Hepatic stellate cell (primary cell): ENCODE measurements at places on chromosomes 7 and 10.

DNA sequence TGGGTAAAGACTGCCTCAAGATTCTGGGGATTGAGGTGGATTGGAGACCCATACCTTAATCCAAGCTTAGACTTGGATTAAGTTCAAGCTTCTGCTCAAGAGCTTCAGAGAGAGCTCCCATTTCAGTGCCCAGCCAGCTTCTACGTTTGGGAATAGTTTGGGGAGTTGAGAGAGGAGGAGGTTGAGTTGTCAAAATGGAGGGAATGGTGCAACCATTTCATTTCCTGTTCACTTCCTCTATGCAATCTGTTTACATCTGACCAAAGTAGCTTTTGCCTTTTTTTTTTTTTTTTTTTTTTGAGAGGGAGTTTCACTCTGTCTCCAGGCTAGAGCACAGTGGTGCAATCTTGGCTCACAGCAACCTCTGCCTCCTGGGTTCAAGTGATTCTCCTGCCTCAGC lies 65.8 kb downstream of the ENTPD1 start:
- DNase-seq = no peak

- no peak for DNase-seq
These were observed 32.2 kb downstream of the MRPS33 start for GRCh38 chr7:140982508-140982907.

GRCh38 chr10:58511765-58512490 lies 744 bp upstream of the BICC1 start:
- peak; percentile 24 for DNase-seq

- no peak for DNase-seq
These were observed 43.8 kb downstream of the CFAP46 start for GRCh38 chr10:132898391-132899053.

GRCh38 chr7:144717720-144718119 lies 118.1 kb downstream of the TPK1 start:
- DNase-seq = no peak

DNA sequence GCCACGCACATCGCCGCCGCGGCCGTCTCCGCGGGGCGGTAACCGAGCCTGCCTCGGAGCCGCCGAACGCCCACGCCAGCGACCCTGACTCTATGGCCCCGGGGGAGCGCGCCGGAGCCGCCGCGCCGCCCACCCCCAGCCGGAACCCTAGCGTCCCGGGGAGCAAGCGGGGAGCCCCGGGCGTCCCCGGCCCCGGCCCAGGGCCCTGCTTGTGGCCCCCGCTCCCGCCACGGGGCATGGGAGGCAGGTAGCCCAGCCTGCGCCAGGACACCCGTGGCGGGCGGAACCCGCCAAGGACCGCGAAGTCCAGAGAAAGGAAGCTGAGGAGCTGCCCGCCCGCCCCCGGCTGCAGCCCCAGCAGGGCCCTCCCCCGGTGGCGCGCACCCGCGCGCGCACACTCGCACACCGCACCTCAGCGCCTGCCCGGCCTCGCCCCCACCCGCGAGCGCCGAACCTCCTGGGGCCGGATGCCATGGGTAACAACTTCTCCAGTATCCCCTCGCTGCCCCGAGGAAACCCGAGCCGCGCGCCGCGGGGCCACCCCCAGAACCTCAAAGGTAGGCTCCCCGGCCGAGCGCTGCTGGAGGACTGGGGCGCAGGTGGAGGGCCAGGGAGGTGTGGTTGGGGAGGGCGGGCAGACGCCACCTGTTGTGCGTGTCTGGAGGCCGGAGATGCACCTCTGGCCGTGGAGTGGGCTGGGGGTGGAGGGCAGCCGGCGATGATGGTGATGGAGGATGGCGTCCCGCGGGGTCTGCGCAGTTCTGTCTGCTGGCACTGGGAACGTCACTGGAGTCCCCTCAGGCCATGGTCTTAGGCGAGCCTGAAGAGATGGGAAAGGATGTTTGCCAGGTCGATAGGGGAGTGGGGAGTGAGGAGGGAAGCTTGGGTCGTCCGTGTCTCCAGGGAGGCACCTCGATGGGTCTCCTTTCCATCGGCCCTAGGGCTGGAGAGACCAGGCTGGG lies 692 bp downstream of the NEURL1 start:
- peak; percentile 48 for DNase-seq

- no peak for DNase-seq
These were observed 73.8 kb upstream of the TMEM140 start for GRCh38 chr7:135074096-135074495.

GRCh38 chr10:59387951-59388670 lies 25.8 kb upstream of the FAM13C start:
- peak; percentile 37 for DNase-seq

GRCh38 chr7:159033473-159033825 lies 111.2 kb downstream of the VIPR2 start:
- no peak for DNase-seq

GRCh38 chr7:150378115-150378852 lies 846 bp upstream of the ZNF775 start:
- DNase-seq = peak; percentile 26

DNA sequence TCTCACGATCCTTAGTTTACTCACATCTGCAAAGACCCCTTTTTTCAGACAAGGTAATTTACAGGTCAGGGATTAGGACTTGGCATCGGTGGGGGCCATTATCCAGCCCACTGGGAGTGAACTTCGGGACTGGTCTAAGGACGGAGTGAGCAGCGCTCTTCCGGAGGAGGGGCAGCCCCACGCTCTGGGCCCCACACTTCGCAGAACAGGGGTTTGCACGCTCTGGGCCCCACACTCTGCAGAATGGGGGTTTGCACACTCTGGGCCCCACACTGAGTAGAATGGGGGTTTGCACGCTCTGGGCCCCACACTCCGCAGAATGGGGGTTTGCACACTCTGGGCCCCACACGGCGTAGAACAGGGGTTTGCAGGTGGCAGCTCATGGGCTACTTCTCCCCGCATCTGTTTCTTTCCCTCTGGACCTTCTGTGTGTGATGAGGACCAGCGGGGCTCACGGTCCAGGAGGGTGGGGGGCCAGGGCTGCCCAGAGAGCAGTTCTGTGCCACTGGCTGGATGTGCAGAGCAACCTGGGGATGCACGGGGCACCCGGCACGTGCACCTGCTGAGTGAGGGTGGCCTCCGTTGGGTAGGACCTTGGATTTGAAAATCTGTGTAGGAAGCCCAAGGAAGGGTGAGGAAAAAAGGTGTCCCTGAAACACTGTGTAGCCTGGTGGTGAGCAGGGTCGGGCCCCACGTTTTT lies 134.8 kb downstream of the WDR37 start:
- DNase-seq = no peak

GRCh38 chr7:158771-159170 lies 33.6 kb upstream of the FAM20C start:
- no peak for DNase-seq

DNA sequence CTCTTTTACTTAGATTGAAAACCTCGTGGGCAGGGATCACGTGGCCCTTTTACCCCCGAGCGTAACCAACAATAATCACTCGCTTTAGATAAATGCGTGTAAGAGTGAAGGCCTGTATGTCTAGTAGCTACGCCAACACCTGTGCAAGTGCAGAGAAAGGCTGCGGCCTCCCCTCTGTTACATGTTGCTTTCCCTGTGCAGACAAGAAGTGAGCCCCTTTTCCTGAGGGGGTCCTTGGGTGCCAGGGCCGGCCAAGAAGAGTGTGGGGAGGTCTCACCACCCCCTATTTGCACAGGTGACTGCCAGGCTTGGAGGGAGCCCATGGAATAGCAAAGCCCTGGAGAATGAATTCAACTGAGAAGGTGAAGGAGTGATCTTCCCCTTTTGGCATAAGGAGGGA lies 35.6 kb upstream of the CNPY1 start:
- DNase-seq = no peak

GRCh38 chr10:8639486-8640185 lies 585.1 kb downstream of the GATA3 start:
- DNase-seq = no peak

DNA sequence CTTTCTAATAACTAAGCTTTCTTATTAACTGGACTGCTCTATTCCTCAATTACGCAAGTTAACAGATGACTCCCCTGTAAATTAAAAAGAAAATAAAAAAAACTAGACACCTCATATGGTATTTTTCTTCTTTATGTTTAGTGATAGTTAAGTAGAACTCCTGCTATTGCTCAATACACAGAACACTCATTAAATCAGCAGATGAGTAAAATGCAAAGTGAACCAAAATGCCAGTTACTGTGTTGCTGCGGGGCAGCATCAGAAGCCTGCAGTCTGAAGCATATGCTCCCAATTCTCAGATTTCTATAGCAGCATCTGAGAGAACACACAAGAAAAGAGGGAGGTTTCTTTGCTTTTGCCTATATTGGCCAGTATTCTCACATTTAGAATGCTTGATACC lies 28.4 kb downstream of the CDK6 start:
- no peak for DNase-seq

GRCh38 chr7:154347700-154348266 lies 295.6 kb downstream of the DPP6 start:
- no peak for DNase-seq

DNA sequence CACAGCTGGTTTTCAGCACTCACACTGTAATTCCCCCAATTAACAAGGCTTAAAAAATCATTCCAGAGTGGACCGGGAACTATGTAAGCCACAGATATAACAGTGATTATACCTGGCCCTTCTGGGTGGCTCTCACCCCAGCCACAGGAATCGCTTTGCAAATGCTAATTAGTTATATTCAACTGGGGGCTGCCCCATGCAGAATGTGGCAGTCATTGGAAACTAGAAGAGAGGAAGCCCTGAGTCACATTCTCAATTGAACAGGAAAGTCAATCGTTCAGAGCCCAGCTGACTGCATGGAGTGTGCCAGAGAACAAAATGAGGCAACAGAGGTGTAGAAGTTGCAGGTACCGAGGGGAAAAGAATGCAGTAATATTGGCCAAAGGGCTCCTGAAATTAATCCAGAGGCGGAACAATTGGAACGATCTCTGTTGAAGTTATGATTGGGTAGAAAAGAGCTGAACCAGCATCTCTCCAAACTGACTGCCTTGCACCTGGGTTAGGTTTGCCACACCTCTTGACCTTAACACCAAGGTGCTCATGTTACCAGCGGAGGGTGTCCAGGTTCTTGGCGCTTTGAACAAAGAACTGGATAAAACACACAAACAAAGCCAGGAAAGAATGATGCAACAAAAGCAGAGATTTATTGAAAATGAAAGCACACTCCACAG lies 909.7 kb upstream of the AUTS2 start:
- DNase-seq = no peak

DNA sequence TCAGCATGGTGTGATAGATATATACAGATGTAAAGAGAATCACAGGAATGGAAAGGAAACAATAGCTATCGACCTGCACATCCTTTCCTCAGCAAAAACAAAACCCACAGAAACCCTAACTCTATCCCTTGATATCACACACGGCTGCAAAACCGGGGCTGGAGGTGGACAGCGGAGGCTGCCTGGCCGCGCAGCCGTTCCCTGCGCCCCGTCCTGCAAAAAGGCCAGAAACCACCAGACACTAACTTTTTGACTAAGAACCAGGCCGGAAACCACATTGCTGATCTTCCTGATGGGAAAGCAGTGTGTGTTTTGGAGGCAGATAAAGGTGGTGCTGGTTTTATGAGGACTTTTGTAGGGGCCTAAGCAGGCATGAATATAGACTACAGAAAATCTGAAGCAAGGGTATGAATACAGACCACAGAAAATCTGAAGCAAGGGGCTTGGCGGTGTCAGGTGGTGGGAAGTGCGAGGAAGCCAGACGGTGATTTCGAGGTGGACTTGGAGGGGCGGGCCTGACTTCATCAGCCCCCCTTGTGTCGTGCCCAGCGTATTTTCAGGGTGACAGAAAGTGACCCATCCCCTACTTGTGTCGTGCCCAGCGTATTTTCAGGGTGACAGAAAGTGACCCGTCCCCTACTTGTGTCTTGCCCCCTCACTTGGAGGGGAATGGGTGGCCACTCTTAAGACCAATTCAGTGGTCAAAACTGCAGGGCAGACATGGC lies 123.3 kb downstream of the WDR37 start:
- DNase-seq = no peak

- DNase-seq = no peak
These were observed 85.2 kb upstream of the ZMIZ1 start for GRCh38 chr10:78983608-78984007.

DNA sequence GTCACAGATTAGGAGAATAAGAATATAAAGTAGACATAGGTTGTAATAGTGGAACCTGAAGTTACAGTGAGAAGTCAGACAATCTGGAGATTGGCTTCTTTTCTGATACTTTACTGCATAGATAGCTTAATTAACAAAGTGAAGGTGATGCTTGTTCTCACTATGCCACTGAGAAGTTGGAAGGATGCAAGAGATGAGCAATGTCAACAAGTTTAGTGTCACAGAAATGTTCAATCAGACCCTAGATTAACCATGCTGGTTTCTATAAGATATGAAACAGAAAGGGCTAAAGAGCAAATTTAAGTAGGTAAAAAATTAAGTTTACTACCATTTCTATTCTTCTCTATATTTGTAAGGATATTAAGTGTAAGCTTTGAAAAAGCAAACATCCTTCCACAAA lies 838.6 kb upstream of the SORCS1 start:
- no peak for DNase-seq

GRCh38 chr7:72538147-72538546 lies 126.0 kb upstream of the CALN1 start:
- no peak for DNase-seq

DNA sequence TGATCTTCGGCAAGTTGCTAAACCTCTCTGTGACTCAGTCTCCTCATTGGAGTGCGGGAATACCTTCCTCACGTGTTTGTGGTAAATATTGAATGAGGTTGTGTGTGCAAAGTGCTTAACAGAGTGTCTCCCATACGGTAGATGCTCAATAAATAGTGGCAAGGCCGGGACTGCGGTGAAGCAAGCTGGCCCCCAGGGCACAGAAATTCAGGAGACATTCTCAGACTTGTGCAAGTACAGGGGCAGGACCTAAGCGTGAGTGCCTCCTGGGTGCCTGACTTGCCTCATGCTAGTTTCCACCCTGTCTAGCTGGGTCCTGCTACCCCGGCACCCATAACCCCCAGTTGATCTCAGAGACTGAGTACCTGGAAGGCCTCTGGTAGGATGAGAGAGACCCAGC lies 97.8 kb downstream of the CDH23 start:
- DNase-seq = no peak

DNA sequence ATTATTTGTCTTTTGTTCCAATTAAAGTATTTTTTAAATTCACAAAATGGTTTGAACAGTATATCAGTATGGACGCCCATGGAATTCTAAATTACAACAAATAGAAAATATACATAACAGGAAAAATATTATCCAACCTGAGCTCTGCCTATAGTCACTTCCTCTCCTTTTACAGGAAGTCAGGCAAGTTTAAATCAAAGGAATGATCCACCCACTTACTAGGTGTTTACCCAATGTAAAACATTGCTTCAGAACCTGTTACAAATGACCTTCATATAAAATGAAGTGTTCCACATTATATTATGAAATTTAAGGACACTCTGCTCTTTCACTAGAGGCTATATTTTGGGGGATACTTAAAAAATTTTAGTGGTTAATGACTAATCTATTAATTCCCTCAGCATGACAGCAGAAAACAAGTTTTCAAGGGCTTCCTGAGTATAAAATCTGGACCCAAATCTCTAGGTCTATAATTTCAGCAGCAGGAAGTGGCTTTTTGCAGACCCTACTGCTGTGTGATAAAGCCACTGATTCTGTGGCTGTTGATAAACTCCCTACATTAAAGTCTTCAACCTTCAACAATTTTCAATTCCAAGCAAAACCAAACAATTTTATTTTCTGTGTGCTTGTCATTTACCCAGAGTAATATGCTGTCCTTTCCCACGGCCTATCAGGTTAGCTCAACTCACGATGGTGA lies 722.6 kb downstream of the GATA3 start:
- DNase-seq = no peak

GRCh38 chr10:11207560-11207844 lies 189.8 kb downstream of the CELF2 start:
- DNase-seq = no peak

- peak; percentile 1 for DNase-seq
These were observed 1181.6 kb downstream of the DNAJB9 start for GRCh38 chr7:109751241-109751640.
